ENCODE measurements at places on chromosomes 5 and 9.

DNA sequence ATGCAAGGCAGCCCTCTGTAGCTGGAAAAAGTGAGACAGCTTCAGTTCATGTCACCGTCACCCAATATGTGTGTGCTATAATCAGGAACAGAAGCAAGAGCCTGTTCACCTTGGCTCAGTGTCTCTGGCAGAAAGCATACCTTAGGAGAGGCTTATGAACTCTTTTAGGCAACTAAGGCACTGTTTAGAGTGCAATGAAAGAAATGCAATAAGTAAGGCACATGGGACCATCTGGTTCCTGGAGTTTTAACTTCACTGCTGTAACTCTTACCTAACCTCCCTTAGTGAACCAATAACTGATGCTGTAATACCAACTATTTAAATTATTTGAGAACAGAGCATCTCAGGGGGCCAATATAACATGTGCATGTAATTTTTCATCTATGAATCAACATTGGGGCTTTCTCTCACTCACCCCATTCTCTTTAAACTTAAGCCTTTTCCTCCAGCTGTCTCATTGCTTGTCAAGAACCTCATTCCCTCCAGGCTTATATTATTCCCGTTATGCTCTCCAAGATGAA, 32.4 kb downstream of the C9 start:
- no peak for DNase-seq

GRCh38 chr9:35690614-35691333, 1.0 kb upstream of the TPM2 start:
- peak; percentile 11 for DNase-seq

DNA sequence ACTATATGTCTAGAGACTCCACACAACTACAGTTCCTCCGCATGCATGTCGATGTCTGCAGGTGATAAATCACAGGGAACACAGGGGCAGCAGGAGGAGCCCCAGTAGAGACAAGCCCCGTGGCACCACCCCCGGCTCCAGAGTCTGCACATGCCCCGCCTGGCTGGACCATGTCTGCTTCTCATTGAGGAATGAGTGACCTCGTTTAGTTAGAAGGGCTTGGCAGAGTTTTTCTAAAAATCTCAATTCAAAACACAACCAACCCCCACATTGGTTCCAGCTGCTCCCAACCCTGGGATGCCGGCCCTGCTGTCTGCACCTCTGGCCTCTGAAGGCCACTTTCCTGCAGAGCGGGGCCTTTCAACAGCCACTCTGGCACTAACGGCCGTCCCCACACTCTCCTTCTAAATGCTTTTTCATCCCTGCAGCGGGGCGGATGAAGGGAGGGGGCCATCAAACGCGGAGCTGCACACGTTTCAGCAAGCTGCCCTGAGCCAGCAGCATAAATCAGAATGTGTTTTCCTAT, 106.3 kb downstream of the ROR2 start:
- no peak for DNase-seq

- no peak for DNase-seq
These were observed 39.4 kb downstream of the PIP5K1B start for GRCh38 chr9:68744426-68744825.

DNA sequence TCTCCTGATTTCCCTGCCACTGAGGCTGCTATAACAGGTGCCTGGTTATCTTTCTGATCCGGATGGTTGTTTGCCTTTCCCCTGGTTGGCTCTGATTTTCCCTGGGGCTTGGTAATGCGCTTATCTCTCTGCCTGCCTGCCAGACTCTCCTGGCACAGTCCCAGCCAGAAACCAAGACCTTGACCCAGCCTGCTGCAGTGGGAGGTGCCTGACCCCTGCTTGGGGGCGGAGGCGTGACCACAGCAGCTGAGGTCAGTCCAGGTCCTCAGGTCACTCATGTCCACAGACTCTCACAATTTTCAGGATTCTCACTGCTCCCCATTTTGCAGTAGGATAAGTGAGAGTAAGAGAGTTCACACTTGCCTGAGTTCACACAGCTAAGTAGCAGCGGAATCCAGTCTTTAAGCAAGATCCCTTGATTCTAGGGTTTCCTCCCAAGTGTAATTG, 24.4 kb upstream of the SYNPO start:
- DNase-seq = peak; percentile 34

- no peak for DNase-seq
These were observed 427.6 kb downstream of the IRX1 start for GRCh38 chr5:4023091-4023752.

DNA sequence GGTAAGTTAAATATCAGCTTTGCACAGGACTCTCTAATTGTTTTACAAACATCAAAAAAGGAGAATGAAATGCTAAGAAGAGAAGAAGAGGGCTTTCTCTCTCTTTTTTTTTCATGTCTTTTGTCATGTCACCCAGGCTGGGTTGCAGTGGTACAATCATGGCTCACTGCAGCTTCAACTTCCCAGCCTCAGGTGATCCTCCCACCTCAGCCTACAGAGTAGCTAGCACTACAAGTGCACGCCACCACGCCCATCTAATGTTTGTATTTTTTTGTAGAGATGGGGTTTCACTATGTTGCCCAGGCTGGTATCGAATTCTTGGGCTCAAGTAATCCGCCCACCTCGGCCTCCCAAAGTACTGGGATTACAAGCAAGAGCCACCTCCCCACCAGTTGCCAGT, 18.6 kb downstream of the SERINC5 start:
- DNase-seq = no peak

GRCh38 chr9:137435980-137436760, 5.0 kb downstream of the ENTPD8 start:
- peak; percentile 87 for DNase-seq

DNA sequence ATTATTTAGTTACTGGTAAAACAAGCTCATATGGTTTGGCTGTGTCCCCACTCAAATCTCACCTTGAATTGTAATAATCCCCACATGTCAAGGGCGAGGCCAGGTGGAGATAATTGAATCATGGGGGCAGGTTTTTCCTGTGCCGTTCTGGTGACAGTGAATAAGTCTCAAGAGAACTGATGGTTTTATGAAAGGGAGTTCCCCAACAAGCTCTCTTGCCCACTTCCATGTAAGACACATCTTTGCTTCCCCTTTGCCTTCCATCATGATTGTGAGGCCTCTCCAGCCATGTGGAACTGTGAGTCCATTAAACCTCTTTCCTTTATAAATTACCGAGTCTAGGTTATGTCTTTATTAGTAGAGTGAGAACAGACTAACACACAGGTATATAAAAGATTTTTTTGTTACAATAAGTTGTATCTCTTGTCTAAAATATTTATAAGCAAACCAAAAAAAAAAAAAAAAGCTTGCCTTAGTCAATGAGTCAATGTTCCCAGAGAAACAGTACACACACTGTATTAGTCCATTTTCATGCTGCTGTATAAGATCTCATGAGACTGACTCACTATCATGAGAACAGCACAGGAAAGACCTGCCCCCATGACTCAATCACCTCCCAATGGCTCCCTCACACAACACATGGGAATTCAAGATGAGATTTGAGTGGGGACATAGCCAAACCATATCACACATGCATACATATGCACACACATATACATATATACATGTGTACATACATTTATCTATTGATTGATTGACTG, 138.3 kb downstream of the BASP1 start:
- DNase-seq = no peak

DNA sequence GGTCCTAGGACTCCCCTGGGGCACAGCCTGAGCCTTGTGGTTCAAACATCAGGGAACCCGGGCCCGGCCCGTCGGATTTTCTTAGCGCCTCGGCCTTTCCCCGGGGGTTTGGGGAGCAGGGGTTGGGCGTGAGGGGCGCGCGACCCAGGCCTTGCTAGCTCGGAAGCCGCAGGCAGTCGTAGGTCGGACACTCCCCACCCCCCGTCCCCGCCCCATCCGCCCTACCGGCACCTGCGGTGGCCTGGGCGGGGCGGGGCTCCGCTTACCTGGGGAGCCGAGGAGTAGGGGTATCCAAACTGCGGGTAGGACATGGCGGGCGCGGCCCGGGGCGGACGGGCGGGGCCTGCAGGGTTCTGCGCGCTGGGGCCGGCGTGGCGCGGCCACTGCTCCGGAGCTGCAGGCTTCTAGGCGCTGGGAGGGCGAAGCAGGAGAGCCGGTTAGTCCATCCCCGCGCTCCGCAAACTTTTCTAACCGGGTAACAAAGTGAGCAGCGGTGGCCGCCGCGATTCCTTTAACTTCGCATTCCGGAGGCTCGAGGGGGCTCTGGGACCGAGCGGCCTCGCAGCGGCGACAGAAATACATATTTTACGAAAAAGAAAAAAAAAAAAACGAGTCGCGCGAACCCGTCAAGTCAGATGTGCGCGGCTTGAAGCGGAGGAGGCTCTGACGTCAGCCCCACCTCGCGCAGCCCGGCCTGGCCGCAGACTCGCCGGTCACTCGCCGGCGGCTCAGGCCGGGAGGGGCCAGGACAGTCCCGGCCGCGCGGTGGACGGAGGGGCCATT, at the start of gene IRX4:
IRX4 (minus strand) TSS at position 589 of the 783 bp plus-strand sequence; CDS start at position 311, 278 bp downstream.
- DNase-seq = no peak
